ENCODE measurements at places on chromosomes 4 and X.
A peak's percentile ranks its signal among the peaks of the same experiment; 100 is the strongest.

DNA sequence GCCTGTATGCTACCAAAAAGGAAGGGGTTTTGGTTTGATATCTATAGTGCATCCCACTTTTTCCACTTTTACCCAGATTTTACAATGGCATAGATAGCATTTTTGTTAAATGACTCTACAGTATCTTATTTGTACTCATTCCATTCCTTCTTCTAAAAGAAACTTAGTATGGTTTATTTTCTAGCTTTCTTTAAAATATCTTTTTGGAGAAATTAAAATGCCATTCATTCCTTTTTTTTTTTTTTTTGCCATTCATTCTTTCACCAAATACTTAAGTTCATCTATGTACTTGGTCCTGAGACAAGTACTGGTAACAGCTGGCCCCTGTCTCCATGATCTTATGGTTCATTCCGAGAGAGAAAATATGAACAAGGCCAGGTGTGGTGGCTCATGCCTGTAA, 49.1 kb downstream of the MID1 start:
- DNase-seq, result no peak

- peak; percentile 45 for DNase-seq
These were observed 94.1 kb upstream of the GPR50 start for GRCh38 chrX:151082077-151082948.

- no peak for DNase-seq
These were observed 472.7 kb downstream of the ARAP2 start for GRCh38 chr4:35771571-35771970.

DNA sequence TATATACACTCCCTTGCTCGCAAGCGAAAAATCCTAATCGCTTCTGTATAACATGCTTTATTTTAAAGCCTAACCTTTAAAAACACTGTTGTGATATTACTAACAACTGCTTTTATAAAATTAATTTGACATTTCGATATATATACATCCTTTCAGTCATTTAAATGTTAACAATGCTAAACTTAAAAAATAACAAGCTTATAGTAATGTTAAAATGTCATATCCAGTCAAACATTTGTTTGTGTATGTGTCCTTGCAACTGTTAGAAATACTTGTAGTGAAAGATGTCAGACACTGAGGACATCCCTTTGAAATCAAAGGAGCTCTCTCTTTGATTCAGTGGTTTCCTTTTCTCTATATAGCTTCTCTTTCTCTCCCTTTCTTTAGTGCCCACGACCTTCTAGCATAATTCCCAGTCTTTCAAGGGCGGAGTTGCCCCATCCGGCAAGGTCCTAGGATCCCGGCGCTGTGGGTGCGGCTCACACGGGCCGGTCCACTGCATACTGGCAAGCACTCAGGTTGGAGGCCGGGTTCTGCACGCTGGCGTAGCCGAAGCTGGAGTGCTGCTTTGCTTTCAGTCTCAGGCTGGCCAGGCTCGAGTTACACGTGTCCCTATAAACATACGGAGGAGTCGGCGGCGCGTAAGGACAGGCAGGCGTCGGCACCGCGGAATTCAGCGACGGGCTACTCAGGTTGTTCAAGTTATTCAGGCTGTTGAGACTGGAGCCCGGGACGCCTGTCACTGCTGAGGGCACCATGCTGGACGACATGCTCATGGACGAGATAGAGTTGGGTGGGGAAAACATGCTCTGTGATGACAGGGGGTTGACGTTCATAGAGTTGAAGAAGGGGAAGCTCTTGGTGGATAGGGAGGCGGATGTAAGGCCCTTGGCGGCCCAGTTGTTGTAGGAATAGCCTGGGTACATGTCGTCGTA, 5.0 kb downstream of the PITX2 start:
- DNase-seq, result peak; percentile 12

DNA sequence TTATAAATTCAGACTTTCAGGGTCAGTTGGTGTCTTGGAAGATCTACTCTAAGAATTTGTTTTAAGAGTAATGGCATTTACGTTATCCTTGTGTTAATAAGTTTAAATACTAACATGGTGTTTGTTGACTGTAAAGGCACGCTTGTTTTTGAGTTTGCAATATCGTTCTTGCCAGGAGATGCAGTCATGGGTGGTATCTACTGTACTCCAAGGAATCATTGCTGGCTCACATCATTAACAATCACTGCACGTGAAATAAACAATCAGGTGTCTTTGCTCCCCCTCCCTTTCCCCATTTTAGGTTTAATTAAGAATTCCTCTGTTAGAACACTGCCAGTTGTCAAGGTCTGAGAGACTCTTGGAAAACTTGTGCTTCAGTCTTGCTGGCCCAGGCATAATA, 1.6 kb downstream of the HHIP start:
- no peak for DNase-seq
